Lower leg skin (tissue), 4 donors: ENCODE measurements at places on chromosomes 4 and X.

- DNase-seq: no peak
Observed at GRCh38 chr4:99642725-99643489, 14.7 kb downstream of the C4orf54 start.

DNA sequence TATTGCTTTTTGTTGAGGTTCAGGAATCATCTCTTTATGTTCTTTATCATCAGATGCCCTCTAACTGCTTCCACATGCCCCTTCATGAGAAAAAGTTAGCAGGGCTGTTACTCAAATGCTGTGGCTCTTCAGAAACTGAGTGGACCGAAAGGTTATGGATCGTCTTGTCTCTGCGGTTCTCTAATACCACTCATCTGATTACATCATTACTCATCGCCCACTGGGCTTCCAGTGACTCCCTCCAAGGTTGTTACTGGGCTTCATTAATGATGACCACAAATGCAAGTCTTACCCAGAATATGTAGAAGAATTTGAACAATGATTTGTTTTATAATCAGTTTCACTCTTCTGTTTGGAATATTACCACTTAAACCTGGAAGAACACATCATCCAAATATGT, 67.7 kb downstream of the RWDD4 start:
- no peak for DNase-seq

- DNase-seq: no peak
Observed at GRCh38 chr4:81743731-81744435, 272.2 kb upstream of the RASGEF1B start.

DNA sequence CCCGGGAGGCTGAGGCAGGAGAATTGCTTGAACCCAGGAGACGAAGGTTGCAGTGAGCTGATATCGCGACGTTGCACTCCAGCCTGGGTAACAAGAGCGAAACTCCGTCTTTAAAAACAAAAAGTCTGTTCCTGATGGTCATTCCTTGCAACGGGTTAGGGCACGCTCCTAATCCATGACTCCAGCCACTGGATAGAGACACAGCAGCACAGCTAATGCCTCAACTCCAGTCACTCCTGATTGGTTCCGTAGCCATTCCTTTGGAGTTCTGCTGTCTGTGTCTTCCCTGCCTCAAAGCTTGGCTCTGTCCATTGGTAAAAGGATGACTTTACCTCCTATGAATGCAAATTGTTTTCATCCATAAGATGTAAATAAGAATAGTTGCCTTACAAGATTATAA, 44.3 kb upstream of the FAM9A start:
- no peak for DNase-seq

DNA sequence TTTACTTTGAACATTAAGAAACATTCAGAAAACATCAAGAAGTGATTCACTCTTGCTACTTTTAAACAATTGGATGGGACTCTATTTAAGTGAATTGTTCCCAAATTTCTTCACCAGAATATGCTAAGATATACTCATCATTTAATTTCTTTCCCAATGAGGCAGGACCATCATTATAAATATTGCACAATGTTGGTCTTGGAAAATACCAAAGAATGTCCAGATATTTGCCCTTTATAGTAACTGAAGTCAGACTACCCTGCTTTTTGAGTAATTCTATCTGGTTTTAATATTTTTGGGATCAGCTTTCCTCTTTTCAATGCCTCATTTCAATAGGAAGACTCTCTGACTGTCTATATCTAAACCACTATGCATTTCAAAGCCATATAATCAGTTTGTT, 129.4 kb upstream of the TENM3 start:
- DNase-seq: no peak

- no peak for DNase-seq
Observed at GRCh38 chr4:175639346-175639745, 172.7 kb downstream of the GPM6A start.

DNA sequence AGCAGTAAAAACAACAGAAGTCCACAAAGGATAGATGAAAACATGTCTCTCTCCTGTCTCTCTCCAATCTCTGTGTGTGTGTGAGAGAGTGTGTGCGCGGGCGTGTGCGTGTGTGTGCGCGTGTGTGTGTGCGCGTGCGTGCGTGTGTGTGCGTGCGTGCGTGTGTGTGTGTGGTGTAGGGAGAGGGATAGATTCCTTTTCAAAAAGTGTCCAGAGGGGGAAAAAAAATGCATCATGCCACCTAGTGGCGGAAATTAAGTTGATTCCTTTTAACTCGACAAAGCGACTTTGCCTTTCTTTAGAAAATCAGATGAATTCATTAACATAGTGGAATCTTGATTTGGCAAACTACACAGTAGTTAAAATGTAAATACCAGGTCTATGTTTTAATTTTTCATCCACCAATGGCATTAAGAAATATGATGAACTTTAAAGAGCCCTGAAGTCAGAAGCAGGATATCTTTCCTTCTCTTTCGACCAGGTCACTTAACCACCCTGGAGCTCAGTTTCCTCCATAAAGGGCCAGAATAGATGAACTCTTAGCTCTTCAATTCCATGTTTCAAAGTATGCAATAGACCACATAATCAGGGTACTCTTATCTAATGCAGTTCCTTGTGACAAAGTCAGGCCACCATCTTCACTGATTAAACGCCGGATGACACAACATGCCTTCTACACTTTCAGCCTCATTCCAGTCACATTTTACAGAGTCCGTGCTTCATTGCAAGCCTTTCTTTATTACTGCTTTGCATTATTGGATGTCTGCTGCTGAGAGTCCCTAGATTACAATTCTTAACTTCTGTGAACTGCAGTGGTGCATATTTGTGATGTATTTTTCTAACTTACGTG, 162.8 kb downstream of the FBXO8 start:
- DNase-seq: no peak

DNA sequence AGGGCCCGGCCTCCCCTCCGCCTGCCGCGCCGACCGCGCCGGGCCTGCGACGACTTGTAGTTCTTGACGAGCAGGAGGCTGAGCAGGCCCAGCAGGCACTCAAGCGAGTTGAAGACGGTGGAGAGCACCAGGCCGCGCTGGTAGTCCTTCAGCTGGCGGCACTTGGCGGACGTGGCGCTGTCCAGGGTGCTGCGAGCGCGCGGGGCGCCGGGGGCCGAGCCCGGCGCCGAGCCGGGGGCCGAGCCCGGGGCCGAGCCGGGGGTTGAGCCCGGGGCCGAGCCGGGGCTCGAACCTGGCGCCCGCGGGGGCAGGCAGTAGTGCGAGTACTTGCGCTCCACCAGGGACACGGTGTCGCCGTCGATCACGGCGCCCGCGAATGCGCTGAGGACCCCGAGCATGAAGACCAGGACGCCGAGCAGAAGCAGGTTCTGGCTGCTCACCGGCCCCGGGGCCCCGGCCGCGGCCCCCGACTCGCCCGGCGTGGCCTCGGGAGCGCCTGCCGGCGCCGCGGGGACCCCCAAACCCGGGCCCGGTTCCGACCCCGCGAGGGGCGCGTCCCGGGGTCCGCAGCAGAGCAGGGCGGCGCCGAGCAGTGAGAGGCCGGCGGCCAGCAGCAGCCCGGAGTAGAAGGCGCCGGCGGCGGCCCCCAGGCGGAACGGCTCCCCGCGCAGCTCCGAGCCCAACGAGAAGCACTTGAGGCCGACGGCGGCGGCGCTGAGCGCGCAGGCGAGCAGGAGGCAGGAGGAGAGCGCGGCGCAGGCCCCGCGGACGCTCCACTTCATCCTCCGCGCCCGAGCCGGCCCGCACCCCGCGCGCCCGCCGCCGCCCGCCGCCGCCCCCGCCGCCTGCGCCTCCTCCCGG, 584 bp downstream of the TMEM271 start:
- DNase-seq: no peak

DNA sequence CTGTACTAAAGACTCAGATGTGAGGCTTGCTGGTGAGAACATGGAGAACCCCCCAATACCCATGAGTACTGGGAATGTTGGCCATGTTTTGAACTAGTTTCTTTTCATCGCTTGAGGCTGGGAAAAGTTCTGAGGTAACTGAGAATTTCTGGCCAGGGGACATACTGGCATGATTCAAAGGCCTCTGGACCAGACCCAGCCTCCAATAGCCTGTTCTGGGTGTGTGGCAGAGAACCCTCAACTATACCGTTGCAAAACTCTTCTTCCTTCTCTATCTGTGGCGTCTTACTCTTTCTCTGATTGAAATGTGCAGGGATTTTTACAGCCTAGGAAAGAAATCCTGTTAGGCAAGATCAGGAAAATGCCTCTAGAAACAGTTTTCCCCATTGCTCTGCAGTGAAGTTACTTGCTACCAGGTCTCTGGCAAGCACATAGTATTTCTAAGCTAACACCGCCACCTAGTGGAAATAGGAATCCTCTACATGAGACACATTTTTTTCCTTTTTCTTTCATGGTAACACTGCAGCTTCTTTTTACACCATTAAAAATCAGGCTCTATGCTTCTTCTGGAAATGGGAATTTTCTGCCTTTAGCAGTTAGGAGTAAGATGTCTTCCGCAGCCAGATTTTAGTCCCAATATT, 170.7 kb upstream of the ZCCHC13 start:
- no peak for DNase-seq

GRCh38 chrX:123871309-123871708, 11.5 kb downstream of the XIAP start:
- DNase-seq: no peak

DNA sequence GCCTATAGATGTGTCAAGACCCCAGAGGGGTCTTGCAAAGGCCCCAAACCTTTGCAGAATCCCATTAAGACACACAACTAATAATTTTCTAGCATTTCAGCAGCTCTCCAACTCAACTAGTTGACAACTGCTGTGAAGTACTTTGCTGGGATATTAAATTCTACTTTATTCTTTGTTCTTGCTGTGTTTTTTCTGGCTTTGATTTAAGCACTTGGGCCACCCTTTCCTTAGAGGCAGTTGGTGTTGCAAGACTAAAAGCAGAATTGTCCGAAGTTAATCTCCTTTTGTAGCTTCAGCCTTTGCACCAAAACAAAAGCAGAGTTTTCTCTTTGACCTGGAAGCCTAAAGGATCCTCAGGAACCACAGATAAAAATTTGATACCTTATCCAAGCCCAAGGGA, 353.1 kb upstream of the CLNK start:
- no peak for DNase-seq

- DNase-seq: no peak
Observed at GRCh38 chr4:125985856-125986255, 671.1 kb downstream of the FAT4 start.

GRCh38 chr4:105808030-105808749, 87.1 kb upstream of the NPNT start:
- DNase-seq: no peak

GRCh38 chrX:19003756-19004155, 19.8 kb upstream of the PHKA2 start:
- DNase-seq: no peak

GRCh38 chr4:26574563-26574962, 9.3 kb upstream of the TBC1D19 start:
- no peak for DNase-seq

- no peak for DNase-seq
Observed at GRCh38 chr4:141724646-141725045, 88.3 kb downstream of the IL15 start.

- no peak for DNase-seq
Observed at GRCh38 chr4:68152411-68152810, 22.7 kb upstream of the TMPRSS11F start.

- DNase-seq: peak; percentile 96
Observed at GRCh38 chr4:174522183-174523024, at the start of gene HPGD. Gene HPGD (minus strand): TSS chr4:174522488. CDS start chr4:174522451, 37 bp downstream.

- DNase-seq: no peak
Observed at GRCh38 chrX:41542135-41542534, 95.0 kb downstream of the NYX start.

DNA sequence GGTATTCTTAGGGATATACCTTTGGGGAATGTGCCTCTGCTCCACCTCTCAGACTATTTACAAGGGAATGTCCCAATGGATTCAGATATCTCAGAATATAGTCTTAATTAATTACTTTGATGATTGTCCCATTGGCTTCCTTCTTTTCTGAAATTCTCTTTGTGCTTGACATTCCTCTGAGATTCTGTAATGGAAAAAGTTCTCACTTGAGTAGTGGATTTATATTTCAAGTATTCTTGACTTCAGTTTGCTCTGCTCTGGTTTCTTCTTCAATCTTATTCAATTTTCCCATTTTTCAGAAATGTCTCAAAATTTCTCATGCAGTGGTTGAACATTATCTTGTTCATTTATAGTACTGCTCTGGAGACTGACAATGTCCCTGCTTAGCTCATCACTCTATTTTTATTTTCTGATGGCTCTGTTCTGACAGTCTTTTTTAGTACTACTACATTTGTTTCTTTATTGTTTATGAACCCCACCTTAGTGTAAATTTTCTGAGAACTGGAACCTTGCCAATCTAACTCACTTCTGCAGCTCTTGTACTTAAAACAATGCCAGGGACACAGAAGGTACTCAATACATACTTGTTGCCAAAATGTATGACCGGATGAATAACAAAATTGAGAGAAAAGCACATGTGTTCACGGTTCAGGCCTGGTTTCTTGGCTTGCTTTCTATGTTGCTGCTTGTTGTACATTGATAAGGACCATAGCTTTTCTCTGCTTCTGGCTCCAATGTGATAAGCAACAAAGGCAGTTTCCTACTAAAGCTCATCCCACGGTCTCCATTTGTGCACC, 471.7 kb downstream of the GASK1B start:
- DNase-seq: no peak

DNA sequence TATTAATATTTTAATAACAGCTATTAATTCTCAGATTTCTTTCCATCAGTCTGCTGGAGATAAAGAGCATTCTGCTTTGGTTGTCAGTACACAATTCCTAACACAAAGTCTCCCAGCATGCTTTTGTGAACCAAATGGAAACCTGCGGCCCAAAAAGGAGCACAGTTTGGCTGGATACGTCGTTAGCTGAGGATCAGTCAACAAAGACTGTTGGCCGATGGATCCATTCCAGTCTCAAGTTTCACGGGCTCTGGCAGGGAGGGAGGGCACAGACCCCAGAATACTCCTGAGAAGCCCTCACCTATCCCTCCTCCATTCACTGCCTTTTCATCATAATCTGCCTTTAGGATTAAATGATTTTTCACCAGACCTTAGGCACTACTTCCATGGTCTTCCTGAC, 26.3 kb upstream of the PRSS48 start:
- no peak for DNase-seq

- DNase-seq: no peak
Observed at GRCh38 chr4:150152766-150153165, 74.5 kb downstream of the DCLK2 start.

GRCh38 chr4:15130441-15130840, 128.2 kb downstream of the CPEB2 start:
- no peak for DNase-seq

GRCh38 chr4:99815597-99816011, 1.0 kb upstream of the DAPP1 start:
- no peak for DNase-seq

DNA sequence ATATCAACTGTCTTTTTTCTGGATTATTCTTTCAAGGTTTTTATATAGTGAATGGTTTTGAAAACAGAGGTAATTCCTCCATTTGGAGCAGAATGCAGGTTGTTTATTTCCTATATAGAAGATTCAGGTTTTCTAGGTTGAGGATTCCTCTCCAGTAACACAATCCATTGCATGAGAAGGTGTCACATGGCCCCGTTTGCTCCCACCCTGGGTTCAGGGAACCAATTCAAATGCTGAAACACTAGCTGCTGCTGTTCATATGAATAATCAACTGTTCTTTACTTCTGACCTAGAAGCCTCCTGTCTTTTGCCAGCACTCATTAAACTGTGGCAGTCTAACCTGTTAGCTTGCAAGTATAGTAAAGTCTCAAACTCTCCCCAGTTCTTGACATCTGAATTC, 1316.9 kb upstream of the TENM3 start:
- no peak for DNase-seq

GRCh38 chrX:11398785-11399184, 105.6 kb downstream of the AMELX start:
- DNase-seq: no peak

- no peak for DNase-seq
Observed at GRCh38 chr4:177494791-177495190, 52.6 kb upstream of the AGA start.
